Right atrium auricular region (tissue), 2 donors: ENCODE measurements at places on chromosomes 4 and X.

DNA sequence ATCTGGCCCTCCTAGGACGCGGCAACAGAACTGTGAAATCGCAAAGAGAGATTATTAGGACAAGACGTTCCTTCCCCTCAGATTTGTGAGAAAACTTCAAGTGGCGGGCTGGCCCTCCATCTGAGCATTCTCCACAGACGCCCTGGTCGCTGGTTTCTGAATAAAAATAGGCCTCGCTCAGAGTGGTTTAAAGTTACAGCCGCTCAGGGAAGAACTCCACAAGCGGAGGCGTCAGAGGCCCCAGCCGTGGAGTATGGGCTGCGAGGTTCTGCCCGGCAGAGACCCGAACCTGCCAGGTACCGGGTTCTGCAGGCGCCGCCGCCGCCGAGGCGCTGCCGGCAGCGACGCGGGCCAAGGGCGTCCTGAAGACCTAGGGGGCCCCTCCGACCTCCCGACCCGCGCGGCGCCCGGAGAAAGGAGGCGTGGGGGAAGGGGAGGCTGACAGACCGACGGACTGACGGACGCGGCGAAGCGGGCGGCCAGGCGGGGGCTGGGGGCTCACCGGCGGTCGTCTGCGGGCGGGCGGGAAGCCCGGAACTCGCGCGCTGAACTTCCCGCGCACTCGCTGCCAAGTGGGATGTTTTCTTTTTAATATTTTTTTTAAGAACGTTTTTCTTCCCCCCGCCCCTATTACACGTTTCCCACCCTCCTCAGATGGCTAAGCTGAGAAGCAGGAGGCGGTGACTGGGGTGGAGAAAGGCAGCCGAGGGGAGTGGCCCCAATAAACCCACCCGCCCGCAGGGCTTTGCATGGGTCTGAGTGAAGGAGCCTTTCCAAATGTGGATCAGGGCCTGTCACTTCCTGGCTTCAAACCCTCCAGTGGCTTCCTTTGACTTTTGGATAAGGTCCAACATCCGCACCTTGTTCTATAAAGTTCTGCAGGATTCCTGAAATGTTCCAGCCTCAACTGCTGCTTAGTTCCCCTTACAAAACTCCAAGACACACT, at the start of gene PABPC4L:
TSS of gene PABPC4L (minus strand) at position 574 of the 946 bp plus-strand sequence. CDS start 770 bp downstream, outside the sequence.
- DNase-seq: peak; percentile 67

- DNase-seq: no peak
Observed at GRCh38 chr4:77881460-77882295, 19.0 kb downstream of the MRPL1 start.

- DNase-seq: no peak
Observed at GRCh38 chr4:115090483-115091075, 22.8 kb downstream of the NDST4 start.

GRCh38 chr4:174215057-174215456, 68.4 kb downstream of the FBXO8 start:
- DNase-seq: no peak

GRCh38 chr4:134313591-134313990, 112.0 kb upstream of the PABPC4L start:
- DNase-seq: no peak

- no peak for DNase-seq
Observed at GRCh38 chr4:7154351-7154981, 37.9 kb upstream of the SORCS2 start.

DNA sequence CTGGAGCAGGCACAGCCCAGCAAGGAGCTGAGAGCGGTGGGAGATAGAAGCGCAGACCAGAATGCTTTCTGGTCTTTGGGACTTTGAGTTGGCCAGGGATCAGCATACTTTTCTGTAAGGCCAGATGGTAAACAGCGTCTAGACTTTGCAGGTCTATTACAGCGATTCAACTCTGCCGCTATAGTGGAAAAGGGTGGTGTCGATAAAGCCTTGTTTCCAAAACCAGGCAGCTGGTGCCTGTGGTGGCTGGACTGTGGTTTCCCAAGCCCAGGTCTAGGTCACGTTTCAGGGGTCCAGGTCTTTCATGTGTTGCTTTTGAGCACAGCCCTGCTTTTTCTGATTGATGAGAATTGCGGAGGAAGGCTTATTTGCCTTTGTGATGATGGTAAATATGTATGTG, 40.1 kb downstream of the HTT-AS start:
- DNase-seq: no peak

DNA sequence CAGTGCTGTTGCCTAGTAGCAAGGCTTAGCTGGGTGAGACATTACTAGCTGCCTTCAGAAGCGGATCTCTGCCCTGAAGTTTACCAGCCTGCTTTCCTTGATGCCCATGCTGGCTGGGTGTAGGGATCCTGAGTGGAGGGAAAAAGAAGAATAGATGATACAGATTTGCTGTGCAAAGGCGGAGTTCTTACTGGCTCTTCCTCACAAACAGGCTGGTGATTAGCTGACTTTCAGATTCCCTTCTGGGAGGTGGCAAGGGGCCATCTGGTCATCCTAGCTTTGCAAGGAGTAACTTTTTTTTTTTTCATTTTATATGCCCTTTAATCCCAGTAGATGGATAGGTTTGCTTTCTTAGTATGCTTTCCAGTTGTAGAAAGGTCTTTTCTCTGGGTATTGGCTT, 44.8 kb downstream of the SMARCA5 start:
- no peak for DNase-seq

- no peak for DNase-seq
Observed at GRCh38 chrX:48002319-48002718, 1.5 kb downstream of the ZNF182 start.
